ENCODE measurements at places on chromosomes 5 and 9.

- no peak for DNase-seq
These were observed 15.9 kb downstream of the OR2V1 start for GRCh38 chr5:181114844-181115778.

- no peak for DNase-seq
These were observed 172.4 kb downstream of the SYK start for GRCh38 chr9:90974016-90974415.

DNA sequence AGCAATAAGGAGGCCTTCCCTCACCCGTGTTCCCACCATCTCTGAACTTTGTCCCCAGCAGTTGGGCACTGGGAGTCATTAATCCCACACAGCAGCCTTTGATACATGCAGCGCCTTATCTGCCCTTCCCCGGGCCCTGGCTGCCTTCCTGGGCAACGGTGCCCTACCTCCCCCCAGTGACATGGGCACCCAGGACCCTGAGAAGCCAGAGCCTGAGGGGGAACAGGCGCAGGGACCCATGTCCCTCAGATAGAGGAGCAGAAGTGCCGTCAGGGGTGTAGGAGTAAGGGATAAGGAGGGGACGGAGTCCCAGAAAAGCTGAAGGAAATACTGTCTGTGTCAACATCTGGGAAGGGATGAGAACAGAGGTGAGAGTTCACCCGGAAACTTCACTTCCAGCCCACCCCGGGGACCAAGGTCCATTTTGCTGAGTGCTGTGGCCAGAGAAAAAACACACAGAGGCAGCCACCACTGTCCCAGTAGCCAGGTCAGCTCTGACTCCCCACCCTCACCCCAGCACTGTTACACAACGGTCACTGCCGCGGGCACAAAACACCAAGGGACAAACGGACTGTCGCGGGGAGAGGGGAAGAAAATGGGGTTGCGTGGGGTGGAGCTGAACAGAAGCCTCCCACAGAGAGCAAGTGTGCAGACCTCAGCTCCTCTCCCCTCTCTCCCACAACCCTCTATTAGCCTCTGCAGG lies 3.8 kb downstream of the PCDH1 start:
- no peak for DNase-seq

DNA sequence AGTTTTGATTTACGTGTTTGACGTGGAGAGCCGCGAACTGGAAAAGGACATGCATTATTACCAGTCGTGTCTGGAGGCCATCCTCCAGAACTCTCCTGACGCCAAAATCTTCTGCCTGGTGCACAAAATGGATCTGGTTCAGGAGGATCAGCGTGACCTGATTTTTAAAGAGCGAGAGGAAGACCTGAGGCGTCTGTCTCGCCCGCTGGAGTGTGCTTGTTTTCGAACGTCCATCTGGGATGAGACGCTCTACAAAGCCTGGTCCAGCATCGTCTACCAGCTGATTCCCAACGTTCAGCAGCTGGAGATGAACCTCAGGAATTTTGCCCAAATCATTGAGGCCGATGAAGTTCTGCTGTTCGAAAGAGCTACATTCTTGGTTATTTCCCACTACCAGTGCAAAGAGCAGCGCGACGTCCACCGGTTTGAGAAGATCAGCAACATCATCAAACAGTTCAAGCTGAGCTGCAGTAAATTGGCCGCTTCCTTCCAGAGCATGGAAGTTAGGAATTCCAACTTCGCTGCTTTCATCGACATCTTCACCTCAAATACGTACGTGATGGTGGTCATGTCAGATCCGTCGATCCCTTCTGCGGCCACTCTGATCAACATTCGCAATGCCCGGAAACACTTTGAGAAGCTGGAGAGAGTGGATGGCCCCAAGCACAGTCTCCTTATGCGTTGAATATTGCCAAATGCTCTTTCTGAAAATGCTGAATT lies 850 bp downstream of the RRAGA start:
- peak; percentile 29 for DNase-seq

GRCh38 chr9:117153021-117153420 lies 261.8 kb downstream of the ASTN2 start:
- no peak for DNase-seq

DNA sequence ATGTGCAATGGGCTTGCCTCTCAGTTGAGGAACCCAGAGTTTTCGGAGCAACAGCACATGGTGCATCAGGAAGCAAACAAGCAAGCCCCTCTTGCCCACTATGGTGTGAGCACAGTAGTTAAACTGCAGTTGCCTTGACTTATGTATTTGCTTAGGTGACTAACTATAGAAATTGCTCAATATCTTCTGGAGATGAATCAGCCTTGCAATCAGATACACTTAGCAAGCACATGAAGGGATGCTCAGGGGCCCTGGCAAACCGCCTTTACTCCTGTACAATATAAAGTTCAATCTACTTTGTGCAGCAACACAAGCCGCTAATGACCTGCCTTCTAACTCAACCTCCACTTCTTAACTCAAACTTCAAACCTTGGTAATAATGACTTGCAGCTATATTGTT lies 581.7 kb upstream of the RIOK2 start:
- no peak for DNase-seq

GRCh38 chr9:17130291-17130690 lies 4.5 kb upstream of the CNTLN start:
- DNase-seq: no peak

- DNase-seq: no peak
These were observed 955 bp downstream of the CDH6 start for GRCh38 chr5:31194468-31194813.

DNA sequence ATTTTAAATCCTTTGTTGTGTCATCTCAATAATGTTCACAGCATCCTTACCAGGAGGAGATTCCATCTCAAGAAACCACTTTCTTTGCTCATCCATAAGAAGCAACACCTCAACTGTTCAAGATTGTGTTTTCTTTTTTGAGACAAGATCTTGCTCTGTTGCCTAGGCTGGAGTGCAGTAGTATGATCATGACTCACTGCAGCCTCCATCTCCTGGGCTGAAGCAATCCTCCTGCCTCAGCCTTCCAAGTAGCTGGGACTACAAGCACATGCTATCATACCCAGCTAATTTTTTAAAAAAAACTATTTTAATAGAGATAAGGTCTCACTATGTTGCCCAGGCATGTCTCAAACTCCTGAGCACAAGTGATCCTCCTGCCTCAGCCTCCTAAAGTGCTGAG lies 60.0 kb downstream of the ABHD17B start:
- no peak for DNase-seq

- DNase-seq: peak; percentile 63
These were observed 22.3 kb downstream of the PSMB7 start for GRCh38 chr9:124392871-124393460.

- no peak for DNase-seq
These were observed 92.9 kb downstream of the SPATA31D1 start for GRCh38 chr9:82081496-82081895.

DNA sequence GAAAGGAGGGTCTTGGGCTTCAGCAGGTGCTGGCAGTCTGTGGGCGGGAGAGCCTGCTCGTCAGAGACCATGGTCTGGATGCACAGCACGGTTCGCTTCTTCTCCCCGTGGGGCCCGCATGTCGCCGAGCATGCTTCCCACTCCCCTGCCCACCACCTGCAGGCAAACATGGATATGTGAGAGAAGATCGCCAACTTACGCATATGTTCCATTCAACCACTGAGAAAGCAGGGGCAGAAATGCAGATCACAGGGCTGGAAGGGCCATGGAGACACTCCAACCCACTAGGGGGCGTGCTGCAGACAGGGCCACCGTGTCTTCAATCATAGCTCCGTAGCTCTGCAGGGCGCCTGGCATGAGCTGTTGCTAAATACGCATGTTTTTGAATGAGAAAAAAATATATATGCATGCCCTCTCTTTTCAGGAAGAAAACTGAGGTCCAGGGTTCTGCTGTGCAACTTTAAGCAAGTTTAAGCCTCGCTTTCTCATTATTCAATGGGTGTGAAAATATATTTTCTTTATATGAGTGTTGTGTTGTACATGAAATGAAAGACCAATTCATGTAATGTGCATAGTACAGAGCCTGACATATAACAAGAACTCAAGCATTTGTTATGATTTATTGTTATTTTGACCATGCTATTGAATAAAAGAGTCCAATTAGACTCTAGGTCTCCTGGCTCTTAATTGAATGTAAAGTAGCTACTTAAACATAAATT lies 148.0 kb downstream of the TARS1 start:
- DNase-seq: no peak

DNA sequence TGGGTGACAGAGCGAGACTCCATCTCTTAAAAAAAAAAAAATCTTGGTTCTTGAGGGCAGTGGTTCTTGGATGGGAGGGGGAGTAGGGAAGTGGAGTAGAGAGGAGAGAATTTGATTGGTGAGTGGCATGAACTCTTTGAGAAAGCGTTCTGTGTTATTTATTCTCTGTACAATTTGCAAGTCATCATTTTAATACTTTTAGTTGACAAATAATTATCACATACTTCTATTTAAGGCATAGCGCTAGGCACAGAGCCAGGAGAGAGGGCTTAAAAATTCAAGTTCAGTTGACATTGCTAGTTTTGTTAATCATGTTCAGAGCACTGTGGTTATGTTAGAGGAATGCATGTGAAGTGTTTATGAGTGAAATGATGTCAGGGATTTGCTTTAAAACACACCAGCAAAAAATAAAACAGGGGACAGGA lies 24.6 kb downstream of the HSDL2 start:
- no peak for DNase-seq

GRCh38 chr5:82364497-82364896 lies 86.3 kb upstream of the RPS23 start:
- DNase-seq: peak; percentile 24

DNA sequence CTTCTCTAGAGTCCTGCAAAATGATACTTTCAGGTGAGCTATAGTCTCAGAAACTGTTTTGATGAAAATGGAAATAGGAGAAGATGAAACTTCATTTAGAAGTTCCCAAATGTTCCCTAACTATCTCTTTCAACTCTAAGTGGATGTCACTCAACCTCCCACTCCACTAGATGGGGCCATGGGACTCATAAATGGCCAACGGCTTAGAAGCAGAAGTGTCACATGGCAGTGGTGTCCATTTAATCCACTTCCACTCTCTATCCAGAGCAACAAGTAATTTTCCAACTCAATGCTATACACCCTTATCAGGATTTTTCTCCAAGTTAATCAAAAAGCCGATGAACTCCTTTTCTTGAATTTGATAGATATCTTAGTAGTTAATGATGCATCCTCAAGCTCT lies 295.7 kb downstream of the EDIL3 start:
- no peak for DNase-seq

- DNase-seq: no peak
These were observed 7.7 kb downstream of the CENPK start for GRCh38 chr5:65555287-65555686.

- no peak for DNase-seq
These were observed 2.4 kb downstream of the AGGF1 start for GRCh38 chr5:77032635-77033034.

GRCh38 chr5:90606539-90606938 lies 47.9 kb downstream of the ADGRV1 start:
- DNase-seq: no peak

GRCh38 chr9:95822583-95823431 lies 52.7 kb upstream of the ERCC6L2 start:
- no peak for DNase-seq

DNA sequence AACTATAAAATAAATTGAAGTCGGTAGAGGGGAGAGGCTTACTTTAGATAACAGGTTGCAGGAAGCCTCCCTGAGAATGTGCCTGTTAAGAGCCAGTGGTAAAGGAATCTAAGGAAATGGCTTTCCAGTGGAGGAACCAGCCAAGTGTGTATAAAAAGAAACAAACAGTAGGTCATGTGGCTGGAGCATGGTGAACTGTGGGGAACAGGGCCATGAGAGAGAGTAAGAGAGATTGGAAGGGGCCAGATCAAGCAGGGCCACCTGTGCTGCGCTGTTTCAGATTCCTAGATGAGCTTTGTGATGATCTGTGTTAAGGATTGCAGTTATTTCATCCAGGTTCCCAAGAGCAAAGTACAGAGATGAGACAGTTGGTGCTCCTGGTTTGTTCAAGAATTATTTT lies 152.7 kb upstream of the SGCD start:
- no peak for DNase-seq

- no peak for DNase-seq
These were observed 83.9 kb upstream of the GRAMD2B start for GRCh38 chr5:126339215-126339805.

- no peak for DNase-seq
These were observed 46.2 kb upstream of the FBXW11 start for GRCh38 chr5:172052450-172053236.

GRCh38 chr9:91220021-91220420 lies 141.7 kb downstream of the AUH start:
- no peak for DNase-seq

DNA sequence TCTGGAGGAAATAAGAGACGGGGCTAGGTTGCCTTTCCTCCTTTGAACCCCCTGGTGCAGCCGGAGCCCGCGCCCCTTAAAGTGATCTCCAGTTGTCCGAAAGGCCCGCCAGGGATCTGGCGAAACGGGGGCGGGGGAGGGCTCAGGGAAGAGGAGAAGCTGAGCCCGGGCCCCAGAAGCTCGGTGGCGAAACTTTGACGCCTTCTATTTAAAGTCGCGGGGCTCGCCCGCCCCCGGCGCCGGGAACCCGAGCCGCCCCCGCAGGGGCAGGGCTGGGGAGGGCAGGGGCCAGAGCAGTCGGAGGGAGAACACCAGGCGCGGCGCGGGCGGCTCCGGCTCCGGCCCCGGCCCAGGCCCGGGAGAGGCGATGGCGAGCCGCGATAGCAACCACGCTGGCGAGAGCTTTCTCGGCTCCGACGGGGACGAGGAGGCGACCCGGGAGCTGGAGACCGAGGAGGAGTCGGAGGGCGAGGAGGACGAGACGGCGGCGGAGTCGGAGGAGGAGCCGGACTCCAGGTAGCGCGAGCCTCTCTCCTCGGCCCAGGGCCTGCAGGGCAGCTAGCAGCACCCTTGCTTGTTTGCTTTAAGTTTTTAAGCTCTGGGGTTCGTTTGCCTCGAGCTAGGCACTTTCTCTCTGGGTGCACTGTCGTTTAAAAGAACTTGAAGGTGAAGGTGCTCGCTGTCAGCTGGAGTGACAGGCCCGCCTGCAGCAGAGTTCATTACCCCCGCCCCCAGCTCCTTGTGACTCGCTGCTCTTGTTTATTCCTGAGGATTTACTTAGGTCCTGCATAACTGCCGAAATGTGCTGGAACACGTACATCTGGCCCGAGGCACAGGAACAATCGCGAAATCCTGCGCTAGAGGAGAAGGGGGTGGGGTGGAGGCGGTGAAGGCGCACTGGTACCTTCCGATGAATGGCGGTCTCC lies at the start of gene CMYA5:
Gene CMYA5, plus strand, starts transcription at position 296 of the 926 bp plus-strand sequence. Its CDS starts 72 bp downstream, at position 368.
- no peak for DNase-seq

GRCh38 chr9:84003246-84003645 lies 22.6 kb downstream of the RMI1 start:
- DNase-seq: no peak

- no peak for DNase-seq
These were observed 80.2 kb downstream of the NTNG2 start for GRCh38 chr9:132241840-132242620.

DNA sequence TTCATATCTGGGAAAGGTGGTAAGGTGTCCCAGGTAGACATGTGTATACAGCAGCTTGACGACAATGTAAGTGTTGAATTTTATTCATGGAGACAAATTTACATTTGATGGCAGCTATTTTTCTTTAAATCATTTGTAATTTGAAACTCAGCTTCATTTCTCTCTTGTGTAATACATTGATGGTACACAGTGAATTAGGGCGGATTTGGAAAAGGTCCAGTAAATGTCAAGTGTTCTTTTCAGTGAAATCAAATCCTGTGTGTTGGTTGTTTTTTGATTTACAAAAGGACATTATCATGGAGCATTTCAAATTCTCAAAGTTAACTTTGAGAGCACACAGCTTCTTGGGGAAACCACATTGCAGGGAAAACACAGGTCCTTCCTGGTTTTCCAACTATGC lies 30.0 kb upstream of the PCSK1 start:
- DNase-seq: no peak
